ENCODE measurements at places on chromosomes 4 and X.

GRCh38 chrX:123835661-123836371 lies 24.0 kb upstream of the XIAP start:
- DNase-seq: no peak

DNA sequence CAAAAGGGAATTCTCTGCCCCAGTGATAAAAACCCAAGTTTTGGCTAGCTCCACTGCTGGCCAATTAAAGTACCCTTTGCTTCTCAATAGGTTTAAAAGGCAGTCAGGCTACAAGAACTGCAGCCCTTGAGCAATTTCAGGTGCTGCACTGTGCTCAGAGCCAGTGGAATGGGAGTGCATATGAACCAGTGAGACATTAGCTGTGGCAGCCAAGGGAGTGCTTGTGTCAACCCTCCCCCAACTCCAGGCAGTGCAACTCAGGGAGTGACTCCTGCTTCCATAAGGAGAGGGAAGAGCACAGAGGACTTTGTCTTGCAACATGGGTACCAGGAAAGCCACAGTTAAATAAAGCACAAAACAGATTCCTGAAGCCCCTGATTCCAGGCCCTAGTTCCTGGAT lies 61.6 kb upstream of the VAMP7 start:
- DNase-seq: no peak

DNA sequence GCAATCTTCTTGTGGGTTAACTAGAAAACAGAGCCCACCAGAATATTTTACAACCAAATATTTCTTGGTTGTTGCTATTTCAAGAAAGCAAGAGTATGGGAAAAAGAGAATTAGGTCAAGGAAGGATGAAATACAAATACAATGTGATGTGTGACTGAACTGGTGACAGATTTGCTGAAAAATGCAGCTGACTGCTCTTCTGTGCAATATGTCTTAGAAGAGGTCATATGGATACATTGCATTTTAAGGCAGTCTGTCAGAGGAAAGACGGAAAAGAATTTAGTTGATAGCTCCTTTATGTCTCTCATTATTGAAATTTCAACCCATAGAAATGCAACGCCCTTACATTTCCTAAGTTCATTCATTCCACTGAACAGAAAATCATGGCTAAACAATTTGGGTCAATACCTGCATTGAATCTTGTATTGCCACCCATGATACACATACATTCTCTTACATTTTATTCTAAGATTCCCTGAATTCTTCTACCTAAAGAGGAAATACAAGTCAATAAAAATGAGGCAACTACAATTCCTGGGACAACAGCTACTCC lies 423.1 kb downstream of the ADAM29 start:
- no peak for DNase-seq

- DNase-seq: no peak
Measured at GRCh38 chr4:173835903-173836302, 305.9 kb upstream of the HAND2 start.

DNA sequence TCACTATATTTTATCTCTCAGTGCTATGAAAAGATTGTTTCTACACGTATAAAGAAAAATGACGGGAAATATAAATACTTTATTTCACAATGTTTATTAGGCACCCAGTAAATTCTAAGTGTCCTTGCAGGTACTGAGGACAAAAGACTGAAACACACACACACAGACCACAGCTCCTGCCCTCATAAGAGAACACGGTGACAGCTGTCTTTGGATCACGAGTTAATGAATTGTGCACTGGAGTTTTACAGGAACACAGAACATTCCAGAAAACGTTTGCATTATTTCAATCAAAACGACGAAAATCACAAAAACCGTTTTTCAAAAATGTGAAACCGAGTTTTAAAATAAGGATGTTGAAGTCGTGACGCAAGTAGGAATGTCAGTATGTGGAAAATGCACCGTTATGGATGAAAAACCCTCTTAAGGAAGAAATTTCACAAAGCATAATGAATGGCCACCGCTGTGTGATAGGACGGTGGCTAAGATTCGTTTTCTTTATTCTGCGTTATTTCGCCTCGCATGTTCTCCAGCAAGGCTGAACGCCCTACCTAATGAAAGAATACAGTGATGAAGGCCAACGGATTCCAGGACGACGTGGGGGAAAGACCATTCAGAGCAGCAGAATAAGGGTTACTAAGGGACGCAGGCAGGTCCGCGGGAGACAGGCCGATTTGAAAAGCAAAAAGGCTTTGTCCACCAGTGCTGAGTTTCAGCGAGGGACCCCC lies 24.2 kb downstream of the FAM156A start:
- DNase-seq: no peak

All from AG04449 (cell line).